ENCODE measurements at places on chromosomes 12 and 14. TPM values are rescaled to one million over a fixed set of nuclear protein-coding genes. Genes with fewer than 3 reads are reported as not detected.
A peak's percentile ranks its signal among the peaks of the same experiment; 100 is the strongest.

NAV3 gene
- 29.9 TPM for total RNA-seq

TAS2R30 gene
- 1.2 TPM for total RNA-seq

SLC10A1 gene
- not detected for total RNA-seq

A2ML1 gene
- total RNA-seq: not detected

HHIPL1 gene
- total RNA-seq: 1.6 TPM

FGF6 gene
- not detected for total RNA-seq

- DNase-seq: no peak
Observed at GRCh38 chr12:76113800-76114757, 29.6 kb upstream of the NAP1L1 start.

DNA sequence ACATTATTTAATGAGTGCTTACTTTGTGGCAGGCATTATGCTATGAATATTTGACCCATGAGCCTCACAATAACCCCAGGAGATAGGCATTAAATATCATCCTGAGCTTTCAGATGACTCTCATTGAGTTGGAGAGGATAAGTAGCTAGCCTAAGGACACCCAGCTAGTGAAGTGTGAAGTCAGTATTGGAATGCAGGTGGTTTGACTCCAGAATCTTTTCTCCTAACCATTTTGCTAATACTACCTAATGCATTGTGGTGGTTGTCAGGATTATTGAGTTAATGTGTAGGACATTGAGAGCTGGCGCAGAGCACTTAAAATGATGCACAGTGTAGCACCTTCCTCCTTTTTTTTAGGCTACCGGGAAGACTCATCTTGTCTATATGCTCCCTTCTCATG, 3.8 kb upstream of the CDKL1 start:
- DNase-seq: no peak

DNA sequence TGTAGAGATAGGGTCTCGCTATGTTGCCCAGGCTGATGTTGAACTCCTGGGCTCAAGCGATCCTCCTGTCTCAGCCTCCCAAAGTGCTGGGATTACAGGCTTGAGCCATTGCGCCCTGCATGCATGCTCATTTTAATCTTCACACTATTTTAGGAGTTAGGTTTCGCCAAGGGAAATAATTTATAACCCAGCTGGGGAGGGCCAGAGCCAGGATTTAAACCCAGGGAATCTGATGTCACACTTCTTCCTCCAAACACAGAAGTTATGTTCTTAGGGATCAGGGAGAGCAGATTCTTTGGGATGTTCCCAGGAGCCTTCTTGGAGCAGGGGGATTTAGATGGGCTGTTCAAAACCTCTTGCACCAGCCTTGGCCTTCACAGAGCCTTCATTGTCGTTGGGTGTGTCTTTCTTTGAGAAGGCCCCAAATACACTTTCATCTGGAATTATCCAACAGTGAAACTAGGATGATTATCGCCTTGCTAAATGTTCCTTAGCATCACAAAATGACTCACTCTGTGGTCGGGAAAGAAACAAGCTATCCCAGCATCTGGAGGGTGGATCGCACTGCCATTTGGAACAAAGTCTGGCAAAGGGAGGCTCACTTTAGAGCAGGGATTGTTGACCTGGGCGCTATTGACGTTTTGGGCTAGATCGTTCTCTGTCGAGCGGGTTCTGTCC, 8.2 kb upstream of the PPP1CC start:
- DNase-seq: peak; percentile 19

DNA sequence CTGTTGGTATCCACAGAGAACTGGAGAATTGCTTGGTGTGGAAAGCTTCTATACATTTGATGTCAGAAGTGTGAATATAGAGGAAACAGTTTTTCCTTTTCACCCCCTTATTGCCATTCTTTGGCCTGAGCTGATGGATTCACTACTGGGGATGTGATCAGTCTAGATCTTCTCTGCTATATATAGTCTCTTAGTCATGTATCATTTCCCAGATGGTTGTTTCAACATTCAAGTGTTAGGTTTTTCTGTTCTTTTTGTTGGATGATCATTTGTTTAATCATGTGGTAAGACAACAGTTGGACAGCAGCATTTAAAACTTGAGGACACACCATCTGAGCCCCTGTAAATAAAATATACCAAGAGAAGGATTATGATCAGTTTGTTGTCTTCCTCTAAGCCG, 29.6 kb downstream of the TMX1 start:
- DNase-seq: no peak

DNA sequence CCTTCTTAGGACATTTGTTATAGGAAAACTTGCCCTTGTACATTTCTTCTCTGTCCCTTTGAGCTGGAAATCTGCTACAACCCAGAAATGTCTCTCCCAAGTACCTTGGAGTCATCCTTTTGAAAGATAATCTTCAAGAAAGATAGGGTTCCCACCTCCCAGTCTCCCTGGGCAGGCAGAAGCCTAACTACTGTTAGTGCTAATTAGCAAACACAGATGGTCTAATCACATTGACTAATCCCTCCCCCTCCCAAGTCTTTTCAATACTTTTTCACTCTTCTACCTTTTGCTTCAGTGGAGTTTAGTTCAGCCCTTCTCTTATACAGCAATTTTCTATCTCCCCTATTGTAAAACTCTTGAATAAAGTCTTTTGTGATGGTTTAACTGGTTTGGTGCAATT, 129.8 kb upstream of the PPFIA2 start:
- no peak for DNase-seq

GRCh38 chr12:15831315-15831978, 42.3 kb upstream of the EPS8 start:
- no peak for DNase-seq

- DNase-seq: no peak
Observed at GRCh38 chr12:114682785-114683708, 928 bp downstream of the TBX3 start.

DNA sequence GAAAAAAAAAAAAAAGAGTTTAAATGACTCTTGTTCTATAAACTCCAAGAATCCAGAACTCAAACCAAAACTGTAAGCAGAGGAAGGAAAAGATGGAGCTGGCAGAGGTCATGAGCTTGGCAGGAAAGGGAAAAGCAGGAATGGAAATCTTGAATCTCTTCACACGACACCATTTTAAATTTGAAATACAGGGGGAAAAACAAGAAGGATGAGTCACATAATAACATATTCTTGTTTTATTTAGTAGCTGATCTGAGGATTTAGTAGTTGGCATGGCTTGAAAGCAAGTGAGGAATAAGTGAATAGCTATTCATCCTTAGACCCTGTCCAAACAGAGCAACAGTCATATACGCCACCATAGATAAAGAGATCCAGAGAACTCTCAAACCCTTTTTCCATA, 35.0 kb downstream of the EPS8 start:
- DNase-seq: no peak

- DNase-seq: no peak
Observed at GRCh38 chr12:60021235-60021634, 425.4 kb downstream of the SLC16A7 start.

- no peak for DNase-seq
Observed at GRCh38 chr14:56102941-56103340, 15.3 kb upstream of the PELI2 start.

DNA sequence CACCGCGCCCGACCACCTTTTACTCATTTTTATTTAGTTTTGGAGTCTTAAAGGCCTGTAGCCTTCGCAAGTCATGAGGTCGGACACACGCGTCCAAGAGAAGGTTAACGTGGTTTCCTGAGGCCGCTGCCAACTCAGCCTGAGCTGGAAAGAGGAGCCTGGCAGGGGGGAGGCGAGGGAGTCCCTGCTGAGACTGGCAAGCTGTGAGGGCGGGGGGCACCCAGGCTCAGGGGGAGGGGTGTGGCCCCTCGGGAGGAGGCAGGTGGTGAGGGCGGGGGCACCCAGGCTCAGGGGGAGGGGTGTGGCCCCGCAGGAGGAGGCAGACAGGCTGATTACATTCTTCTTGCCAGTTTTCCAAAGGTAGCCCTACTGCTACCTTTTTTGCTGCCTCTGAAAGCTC, 143.2 kb downstream of the PIWIL1 start:
- DNase-seq: no peak

DNA sequence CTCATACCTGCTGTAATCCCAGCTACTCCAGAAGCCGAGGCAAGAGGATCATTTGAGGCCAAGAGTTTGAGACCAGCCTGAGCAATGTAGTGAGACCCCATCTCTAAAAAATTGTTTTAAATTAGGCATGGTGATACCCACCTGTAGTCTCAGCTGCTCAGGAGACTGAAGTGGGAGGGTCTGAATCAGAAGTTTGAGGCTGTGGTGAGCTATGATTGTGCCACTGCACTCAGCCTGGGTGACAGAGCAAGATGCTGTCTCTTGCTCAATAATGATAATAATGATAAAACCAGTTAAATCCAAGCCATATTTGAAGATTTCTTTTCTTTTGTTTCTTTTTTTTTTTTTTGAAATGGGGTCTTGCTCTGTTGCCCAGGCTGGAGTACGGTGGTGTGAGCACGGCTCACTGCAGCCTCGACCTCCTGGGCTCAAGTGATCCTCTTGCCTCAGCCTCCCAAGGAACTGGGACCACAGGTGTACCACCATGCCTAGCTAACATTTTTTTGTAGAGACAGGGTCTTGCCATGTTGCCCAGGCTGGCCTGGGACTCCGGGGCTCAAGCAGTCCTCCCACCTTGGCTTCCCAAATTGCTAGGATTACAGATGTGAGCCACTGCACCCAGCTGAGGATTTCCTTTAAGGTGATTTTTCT, 12.8 kb downstream of the PSMA6 start:
- DNase-seq: no peak

DNA sequence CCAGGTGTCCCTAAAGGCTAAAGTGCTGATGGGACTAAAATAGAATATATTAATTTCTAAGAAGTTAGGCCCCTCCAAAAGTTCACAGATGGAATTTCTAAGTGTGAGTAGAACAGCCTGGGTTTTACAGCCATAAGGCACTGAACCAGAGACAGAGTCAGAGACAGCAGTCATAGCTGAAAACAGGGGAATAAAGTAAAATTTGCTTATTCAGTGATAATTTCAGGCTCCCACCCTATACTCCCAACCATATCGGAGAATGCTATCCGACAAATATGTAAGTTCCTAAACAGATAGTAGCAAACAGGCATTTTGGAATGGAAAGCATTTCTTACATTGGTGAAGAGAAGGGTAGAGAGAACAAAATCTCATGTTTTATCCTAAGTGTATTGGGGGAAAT, 45.3 kb downstream of the NAA25 start:
- no peak for DNase-seq

DNA sequence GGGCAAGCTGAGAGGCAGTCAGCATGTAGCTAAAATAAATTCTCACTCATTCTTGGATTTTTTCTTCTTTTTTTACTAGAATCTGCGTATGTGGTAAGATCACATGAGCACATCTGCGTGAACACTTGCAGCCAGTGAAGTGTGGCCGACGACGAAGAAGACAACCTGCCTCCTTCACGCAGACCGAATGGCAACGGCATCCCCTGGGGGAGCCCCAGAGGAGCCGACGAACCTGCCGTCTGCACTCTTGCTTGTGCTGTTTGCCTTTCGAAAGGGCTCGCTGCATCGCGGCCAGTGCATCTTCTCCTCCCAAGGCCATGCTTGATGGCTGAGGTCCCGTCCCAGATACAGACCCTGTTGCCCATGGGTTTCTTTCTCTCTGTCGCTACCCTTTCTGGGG, 113.8 kb downstream of the KCNK10 start:
- no peak for DNase-seq

DNA sequence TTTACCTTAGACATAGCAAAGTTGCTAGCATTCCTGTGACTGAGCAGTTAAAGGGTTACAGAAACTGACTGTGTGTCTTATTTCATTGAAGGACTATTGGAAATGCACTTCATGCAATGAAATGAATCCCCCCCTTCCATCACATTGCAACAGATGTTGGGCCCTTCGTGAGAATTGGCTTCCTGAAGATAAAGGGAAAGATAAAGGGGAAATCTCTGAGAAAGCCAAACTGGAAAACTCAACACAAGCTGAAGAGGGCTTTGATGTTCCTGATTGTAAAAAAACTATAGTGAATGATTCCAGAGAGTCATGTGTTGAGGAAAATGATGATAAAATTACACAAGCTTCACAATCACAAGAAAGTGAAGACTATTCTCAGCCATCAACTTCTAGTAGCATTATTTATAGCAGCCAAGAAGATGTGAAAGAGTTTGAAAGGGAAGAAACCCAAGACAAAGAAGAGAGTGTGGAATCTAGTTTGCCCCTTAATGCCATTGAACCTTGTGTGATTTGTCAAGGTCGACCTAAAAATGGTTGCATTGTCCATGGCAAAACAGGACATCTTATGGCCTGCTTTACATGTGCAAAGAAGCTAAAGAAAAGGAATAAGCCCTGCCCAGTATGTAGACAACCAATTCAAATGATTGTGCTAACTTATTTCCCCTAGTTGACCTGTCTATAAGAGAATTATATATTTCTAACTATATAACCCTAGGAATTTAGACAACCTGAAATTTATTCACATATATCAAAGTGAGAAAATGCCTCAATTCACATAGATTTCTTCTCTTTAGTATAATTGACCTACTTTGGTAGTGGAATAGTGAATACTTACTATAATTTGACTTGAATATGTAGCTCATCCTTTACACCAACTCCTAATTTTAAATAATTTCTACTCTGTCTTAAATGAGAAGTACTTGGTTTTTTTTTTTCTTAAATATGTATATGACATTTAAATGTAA, 31.5 kb downstream of the MDM2 start:
- no peak for DNase-seq

DNA sequence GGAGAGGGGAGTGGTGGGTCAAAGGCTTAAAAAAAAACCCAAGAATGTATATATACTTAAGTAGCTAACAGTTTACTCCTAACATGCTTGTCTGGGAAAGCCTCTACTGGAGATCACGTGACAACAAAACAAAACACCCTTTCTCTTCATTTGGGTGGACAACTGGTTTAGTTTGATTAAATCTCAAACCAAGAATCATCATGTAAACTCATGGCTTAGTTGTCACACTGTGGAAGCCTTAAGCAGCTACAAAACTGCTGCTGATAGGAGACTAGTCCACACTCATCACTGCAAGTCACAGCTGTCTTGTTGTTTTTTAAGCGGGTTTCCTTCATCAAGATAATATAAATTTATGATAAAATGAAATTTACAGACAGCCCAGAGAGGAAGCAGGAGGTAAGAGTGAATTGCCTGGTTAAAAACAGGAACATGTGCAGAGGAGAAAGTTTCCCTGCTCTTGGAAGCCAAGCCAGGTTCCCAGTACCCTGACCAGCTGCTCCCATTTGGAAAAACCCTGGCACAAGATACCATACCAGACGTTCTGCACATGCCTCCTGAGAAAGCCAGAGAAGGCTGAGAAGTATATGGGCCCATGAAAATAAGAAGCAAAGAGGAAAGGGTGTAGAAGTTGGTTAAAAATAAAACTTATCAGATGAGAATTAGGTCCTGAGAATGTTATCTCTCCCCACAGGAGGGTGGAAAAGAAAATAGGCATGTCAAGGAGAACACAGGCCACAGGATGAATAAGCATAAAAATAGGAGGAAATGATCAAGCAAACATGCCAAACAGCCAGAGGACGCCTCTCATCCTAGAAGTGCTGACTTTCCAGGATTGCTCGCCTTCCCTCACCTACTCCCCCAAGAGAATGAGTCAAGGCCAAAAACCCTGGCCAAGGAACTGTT, 34.0 kb downstream of the EGLN3 start:
- DNase-seq: no peak

GRCh38 chr12:62599854-62600437, 133.3 kb downstream of the MON2 start:
- DNase-seq: no peak

GRCh38 chr12:121190523-121191031, 19.4 kb upstream of the P2RX4 start:
- no peak for DNase-seq

- no peak for DNase-seq
Observed at GRCh38 chr14:106883218-106883692, 1356.9 kb downstream of the TMEM121 start.
